T-helper 17 cell (primary cell): ENCODE measurements at places on chromosomes 4 and X. TPM values are rescaled to one million over a fixed set of nuclear protein-coding genes. Genes with fewer than 3 reads are reported as not detected.

The RADX gene
- total RNA-seq, result 30.3 TPM

The TLR8 gene
- 0.85 TPM for total RNA-seq

The IBSP gene
- not detected for total RNA-seq

The NAP1L2 gene
- total RNA-seq, result 8.3 TPM

The GAGE12J gene
- total RNA-seq, result not detected

The IL13RA2 gene
- not detected for total RNA-seq

The THAP6 gene
- 25.4 TPM for total RNA-seq

- peak; percentile 23 for DNase-seq
Measured at GRCh38 chr4:77156912-77157858, at the start of gene CCNG2. TSS of gene CCNG2 (plus strand) at chr4:77157207. CDS start at chr4:77158533, 1,326 bp downstream.

GRCh38 chr4:44845309-44845708 is 119.0 kb upstream of the GNPDA2 start:
- no peak for DNase-seq

DNA sequence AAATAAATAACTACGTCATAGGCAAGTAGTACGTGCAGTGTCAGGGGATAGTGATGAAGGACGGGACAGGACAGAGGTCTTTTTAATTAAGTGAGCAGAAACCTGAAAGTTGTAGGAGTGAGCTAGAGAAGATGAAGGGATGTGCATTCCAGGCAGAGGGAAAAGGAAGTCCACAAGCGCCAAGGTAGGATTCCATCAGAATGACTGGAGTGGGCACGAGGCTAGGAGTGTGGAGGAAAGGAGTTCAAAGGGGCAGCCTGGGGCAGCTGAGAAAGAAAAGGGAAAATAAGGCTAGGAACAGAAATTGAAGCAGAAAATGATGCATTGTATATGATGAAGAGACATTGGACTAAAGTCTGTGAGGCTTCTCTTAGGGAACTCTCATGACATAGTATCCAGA is 192.2 kb upstream of the TLL1 start:
- DNase-seq, result no peak

GRCh38 chrX:68675571-68675970 is 28.1 kb downstream of the STARD8 start:
- no peak for DNase-seq

DNA sequence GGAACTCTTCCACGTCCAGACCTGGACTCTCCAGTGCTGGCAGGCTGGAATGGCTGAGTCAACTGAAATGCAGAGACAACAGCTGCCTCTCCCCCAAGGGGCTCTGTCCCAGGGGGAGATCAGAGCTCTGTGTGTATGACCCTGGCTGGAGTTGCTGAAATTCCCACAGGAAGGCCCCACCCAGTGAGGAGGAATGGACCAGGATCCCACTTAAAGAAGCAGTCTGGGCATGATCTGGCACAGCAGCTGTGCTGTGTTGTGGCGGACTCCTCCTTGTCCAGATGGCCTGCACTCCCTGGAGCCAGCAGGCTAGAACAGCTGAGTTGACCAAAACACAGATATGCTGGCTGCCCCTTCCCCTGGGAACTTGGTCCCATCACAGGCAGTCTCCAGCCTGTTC is 25.4 kb downstream of the C4orf17 start:
- DNase-seq, result no peak

DNA sequence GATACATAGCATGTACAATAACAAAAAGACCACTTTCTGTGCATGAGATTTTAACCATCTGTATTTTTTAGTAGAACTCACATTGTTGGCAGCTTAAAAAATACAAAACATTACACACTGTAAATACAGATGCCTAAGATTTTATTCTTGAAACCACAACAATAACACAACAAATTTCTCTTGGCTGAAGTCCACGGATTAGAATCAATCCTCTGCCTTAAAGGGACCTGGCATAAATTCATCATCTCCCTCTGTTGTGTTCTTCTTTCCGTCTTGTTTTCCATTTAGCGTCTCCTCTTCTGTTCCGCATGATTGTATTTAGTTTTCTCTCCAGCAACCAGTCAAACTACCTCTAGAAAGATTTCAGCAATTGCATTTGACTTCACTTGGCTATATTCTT is 231.0 kb downstream of the SPOCK3 start:
- no peak for DNase-seq

- DNase-seq, result no peak
Measured at GRCh38 chrX:78687586-78687985, 28.5 kb upstream of the RTL3 start.

GRCh38 chrX:104018126-104018525 is 4.6 kb upstream of the H2BW1 start:
- DNase-seq, result no peak
